ENCODE measurements at places on chromosomes 13 and 19.
A peak's percentile ranks its signal among the peaks of the same experiment; 100 is the strongest.

- DNase-seq, result no peak
Measured at GRCh38 chr13:105144936-105145335, 1390.5 kb downstream of the EFNB2 start.

DNA sequence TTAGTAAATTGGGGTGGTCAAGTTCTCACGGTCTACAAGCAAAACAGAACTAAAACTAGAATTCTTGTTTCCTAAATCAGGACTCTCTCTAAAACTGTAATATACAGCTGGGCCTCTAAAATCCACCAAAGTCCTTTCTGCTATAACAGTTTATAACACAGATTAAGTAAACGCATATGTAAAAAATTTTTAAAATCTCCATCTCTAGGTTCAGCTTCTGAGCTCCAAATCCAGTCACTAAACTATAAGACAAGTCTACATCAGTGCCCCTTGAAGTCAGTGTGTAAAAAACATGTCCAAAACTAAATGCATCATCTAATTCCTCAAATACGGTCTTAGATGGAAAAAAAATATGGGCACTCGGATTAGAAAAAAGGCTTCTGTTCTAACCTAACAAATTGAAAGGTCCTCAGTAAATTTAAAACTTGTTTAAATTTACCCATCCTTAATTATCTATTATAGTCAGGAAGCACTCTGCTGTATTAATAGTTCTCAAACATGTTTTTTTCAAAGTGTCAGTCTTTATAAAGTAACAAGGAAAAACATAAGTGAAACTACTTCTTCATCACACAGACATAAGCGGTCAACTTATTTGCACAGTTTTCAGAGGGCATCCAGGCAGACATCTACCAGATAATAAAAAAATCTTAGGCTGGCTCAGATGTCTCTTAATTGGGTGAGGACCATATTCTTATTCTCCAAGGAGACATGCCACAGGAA lies 33.6 kb downstream of the ELF1 start:
- DNase-seq, result no peak

- no peak for DNase-seq
Measured at GRCh38 chr13:102359264-102359663, 42.6 kb downstream of the FGF14 start.

DNA sequence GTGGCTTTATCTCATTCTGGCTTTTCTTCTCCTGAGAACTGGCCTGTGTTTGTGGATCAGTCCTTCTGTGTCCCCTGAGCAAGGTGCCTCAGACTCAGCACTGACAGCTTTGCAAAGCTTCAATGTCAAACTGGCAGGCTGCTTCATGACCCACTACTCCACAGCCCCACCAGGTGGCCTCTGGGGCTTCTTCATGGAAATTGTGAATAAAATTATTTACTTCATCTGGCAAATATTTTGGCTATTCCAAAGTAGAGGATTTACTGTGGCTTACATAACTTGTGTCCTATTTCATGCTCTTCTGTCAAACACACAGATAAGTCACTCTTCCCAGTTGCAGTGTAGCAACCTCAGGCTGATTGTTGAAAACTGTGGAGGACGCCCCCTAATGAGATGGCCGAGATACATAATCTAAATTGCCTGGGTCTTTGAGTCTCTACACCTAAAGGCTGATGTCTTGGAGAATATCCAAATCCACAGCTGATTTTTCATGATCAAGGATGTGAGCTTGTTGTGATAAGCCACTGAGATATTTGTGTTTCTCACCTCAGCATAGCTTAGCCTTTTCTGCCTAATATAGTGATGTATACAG lies 721.9 kb upstream of the SLC10A2 start:
- no peak for DNase-seq

DNA sequence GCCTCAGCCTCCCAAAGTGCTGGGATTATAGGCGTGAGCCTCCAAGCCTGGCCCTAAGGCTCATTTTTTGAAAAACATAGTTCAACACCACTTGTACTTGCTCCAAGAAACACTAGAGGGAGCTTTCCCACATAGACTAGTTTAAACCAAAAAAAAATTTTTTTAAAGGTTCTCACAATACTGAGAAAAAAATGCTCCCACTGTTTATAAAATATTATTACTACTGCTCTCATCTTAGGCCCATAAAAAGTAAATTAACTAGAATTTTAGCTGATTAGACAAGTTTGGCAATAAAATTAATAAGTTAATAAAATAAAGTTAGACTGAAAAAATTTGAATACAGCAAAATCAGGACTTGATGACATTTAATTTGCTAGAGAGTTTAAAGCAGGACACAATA lies 109.5 kb downstream of the TBC1D4 start:
- DNase-seq, result no peak

GRCh38 chr13:44394658-44395057 lies 21.0 kb downstream of the SERP2 start:
- no peak for DNase-seq

- DNase-seq, result no peak
Measured at GRCh38 chr19:57665261-57665806, 3.4 kb upstream of the ZSCAN4 start.

- peak; percentile 76 for DNase-seq
Measured at GRCh38 chr19:38361633-38362075, 12.7 kb upstream of the PSMD8 start.

- no peak for DNase-seq
Measured at GRCh38 chr19:48118131-48118517, 7.5 kb upstream of the PLA2G4C start.

DNA sequence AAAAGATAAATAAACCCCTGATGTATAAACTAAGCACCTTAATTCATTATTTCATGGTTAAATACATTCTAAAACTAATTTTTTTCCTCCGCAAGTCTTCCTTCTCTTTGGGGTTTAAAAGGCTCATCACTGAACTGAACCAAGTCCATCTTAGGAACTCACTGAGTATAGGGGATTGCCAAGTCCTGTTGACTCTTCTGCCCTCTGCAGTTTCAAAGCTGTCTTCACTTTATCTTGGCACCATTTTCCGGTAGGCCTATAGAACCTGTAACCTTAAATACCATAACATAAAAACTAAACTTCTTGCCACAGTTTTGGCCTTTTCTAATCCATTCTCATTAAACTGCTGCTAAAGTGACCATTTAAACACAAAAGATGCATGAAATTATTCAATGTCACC lies 66.5 kb upstream of the USPL1 start:
- no peak for DNase-seq

DNA sequence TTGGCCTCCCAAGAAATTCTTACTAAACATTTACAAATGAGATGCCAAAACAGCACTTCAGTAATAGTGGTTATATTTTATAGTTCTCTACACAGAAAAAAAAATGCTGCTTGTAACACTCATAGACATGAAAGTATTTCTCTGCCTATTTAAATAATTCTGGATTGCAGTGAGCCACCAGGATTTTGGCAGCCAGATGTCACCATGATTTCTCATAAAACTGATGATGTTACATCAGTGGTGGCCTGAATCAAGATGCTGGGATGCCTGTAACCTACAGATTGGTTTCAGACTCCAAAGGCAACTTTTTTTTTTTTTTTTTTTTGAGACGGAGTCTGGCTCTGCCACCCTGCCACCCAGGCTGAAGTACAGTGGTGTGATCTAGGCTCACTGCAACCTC lies 2.7 kb upstream of the CAPS start:
- DNase-seq, result no peak

DNA sequence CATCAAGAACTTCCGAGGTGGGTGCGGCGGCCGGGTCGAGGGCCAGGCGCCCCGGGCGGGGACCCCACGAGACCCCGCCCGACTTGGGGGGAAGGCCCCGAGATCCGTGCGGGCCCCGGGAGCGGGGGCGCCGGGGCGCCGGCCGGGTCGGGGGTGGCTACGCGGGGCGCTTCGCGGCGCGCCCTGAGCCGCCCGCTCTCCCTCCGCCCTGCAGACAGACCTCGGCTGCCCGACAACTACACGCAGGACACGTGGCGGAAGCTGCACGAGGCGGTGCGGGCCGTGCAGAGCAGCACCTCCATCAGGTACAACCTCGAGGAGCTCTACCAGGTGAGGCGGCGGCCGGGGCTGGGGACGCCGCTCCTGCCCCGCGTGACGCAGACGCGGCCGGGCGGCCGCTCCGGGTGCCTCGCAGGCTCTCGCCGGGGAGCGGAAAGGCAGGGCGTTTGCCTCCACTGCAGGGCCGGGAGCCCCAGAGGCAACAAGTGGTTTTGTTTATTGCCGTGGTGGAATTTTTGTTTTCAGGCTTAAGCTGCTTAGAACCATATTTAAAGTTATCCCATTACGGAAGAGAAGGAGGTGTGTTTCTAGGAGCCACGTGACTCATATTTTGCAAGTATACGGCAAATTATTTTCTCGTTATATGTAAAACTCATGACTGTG lies 477 bp downstream of the CUL4A start:
- peak; percentile 29 for DNase-seq

- DNase-seq, result no peak
Measured at GRCh38 chr19:48206397-48207093, 36.1 kb downstream of the ZSWIM9 start.

DNA sequence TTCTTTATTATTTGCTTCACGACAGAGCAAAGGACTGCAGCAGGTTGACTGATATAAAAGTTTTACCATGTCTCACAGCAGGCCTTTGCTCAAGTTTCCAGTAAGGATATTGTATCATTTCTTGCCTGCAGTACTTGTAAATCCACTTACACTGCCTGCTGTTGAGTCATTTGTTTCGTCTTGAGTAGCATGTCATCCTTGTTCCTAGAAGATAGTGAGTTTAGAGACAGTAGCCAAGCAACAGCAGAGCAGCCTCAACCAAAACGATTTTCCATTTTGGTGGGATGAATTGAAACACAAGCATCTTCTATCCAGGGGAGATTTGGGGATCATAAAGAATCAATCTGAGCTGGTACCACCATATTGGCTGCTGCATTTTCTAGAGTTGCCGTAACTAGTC lies 24.0 kb upstream of the ALOX5AP start:
- DNase-seq, result no peak

- no peak for DNase-seq
Measured at GRCh38 chr19:51272183-51272810, 21.4 kb downstream of the SIGLECL1 start.

- no peak for DNase-seq
Measured at GRCh38 chr13:98440390-98441055, 136.4 kb downstream of the STK24 start.

DNA sequence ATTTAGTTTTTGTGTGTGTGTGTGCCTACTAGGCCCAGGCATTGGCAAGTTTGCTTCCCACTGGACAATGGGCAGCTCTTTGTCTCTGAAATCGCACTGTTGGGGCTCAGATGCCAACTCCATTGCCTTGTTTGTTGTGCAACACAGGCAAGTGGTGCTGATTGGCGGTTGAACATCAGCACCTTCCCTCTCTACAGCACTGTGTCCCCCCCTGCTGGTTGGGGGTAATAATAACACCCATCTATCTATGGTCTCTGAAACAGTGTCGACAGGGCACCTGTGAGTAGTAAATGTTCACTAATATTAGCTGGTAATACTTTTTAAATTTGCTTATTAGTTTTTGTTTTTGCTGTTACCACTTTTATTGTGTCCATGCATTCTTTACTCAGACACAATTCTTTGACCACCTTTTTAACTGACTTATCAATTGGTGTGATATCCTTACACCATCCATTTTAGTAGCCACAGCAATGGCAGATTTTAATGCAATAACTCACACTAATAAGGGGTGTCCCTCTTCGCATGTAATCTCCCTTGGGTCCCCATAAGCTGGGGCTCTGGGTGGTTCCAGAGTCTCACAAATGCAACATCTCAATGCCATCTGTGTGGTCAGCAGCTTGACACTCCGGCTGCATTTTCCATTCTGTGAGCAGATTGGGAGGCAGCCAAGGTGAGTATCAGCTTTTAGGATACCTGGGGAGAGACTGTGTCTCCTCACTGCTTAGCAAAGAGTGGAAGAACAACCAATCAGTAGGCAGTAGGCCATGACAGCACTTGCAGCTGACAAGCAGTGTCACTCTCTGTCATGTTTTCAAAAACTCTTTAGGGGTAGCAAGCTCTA lies 47.7 kb upstream of the UQCRFS1 start:
- peak; percentile 18 for DNase-seq

GRCh38 chr13:113854238-113855011 lies 9.5 kb downstream of the GAS6 start:
- DNase-seq, result no peak

GRCh38 chr13:49594576-49594975 lies 9.2 kb upstream of the RCBTB1 start:
- DNase-seq, result no peak

- DNase-seq, result no peak
Measured at GRCh38 chr19:2711172-2711874, 8.8 kb upstream of the GNG7 start.

- no peak for DNase-seq
Measured at GRCh38 chr13:87207280-87208003, 463.7 kb upstream of the SLITRK5 start.

DNA sequence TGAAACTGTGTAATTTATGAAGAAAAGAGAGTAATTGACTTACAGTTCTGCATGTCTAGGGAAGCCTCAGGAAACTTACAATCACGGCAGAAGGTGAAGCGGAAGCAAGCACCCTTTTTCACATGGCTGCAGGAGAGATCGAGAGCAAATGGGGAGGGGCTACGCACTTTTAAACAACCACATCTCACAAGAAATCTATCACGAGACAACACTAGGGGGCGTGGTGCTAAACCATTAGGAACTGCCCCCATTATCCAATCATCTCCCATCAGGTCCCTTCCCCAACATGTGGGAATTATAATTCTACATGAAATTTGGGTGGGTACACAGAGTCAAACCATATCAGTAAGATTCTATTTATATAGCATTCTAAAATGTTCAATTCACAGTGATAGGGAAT lies 114.8 kb upstream of the TRPC4 start:
- DNase-seq, result no peak

DNA sequence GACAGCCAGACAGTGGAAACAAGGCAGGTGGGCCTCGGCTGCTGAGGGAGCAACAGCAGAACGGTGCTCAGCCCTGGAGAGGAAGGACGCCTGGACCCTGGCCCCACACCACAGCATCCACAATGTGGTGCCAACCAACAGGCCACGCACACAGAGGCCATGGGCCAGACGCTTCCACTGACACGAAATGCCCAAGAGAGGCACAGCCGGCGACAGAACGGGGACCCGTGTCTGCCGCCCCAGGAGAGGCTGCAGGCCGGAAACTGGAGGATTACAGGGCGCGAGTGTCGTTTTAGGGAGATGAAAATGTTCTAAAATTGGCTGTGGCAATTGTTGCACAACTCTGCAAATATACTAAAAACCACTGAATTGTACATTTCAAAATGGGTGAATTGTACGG lies 69.7 kb downstream of the RASA3 start:
- no peak for DNase-seq

DNA sequence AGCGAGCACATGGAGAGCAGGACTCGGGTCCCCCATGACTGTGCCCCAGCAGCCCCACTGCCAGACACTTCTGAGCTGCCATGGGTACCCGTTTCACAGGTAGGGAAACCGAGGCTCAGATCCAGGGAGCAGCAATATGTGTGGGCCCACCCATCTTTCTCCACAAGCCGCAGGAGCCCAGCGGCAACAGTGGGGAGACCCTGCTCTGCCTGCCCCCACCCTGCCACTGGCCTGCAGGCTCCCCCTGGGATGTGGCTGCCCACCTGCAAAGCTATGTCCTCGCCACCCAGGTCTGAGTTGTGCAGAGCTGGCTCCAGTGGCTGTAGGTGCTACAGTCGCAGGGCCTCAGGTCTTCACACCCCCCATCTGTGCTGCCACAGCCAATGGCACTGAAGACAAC lies 50.6 kb upstream of the C1QTNF9B start:
- DNase-seq, result no peak

- no peak for DNase-seq
Measured at GRCh38 chr13:40348096-40348679, 318.3 kb downstream of the FOXO1 start.

Measured in stimulated activated CD4-positive, alpha-beta T cell treated with anti-CD3 and anti-CD28 coated beads, Interleukin-1b, Interleukin-23, amount 100 ng/mL, for 24 hours (primary cell).